Activated naive CD8-positive, alpha-beta T cell treated with anti-CD3 and anti-CD28 coated beads, Interleukin-2, amount 50 U/mL, for 24 hours (primary cell): ENCODE measurements at places on chromosomes 4 and X.

DNA sequence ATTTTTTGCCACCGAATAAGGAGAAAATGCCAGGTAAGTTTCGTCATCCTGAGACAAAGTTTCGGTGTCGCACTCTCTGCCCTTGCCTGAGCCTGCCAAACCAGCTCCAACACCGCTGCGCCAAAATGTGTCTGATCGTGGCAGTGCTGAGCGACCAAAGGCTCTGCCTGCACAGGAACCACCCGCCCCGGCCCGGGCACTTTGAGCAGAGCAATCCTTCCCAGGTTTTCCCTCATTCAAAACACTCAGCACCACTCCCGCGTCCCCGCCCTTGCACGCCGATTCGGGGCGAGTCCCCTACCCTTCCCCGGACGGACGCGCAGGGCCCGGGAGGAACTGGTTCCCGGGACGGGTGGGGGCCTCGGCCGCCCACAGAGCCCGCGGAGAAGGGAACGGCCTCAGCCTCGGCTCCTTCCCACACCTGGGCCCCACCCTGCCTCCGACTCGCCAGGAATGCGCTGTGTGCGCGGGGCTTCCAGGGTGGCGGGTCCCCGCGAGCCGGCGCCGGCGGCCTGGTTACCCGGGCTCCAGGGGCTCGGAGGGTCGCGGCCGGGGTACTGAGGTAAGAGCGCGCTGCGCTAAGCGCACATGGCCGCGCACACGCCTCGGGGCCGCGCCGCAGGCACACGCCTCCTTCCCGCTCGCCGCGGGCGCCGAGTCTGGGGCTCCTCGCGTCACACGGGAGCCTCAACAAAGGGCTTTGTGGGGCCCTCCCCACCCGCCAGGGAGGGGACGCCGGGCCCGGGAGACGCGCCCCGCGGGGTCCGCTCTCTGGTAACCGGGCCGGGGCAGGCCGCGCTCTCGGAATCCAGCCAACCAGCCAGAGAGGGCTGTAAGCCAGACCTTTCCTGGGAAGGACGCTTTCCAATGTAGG lies at the start of gene C4orf36:
C4orf36 (minus strand) TSS at position 661 of the 874 bp plus-strand sequence. CDS start 902 bp downstream, outside the sequence.
- DNase-seq: peak; percentile 39

DNA sequence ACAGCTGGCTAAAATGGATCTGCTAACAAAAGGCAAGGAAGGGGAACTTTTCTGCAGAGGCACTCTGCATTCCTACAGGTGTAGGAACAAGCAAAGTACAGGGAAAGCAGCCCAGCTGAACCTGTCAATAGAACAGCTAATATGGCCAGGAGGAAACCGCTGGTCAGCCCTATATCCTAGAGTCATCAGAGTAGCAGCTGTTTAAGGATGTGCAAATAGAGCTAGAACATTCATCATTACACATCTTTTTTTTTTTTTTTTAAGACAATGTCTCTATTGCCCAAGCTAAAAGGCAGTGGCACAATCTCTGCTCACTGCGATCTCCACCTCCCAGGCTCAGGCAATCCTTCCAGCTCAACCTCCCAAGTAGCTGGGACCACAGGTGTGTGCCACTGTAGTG lies 163.0 kb downstream of the BTC start:
- no peak for DNase-seq

- no peak for DNase-seq
These were observed 372.3 kb downstream of the TMA16 start for GRCh38 chr4:163866728-163867315.

- DNase-seq: no peak
These were observed 55.1 kb downstream of the GPR82 start for GRCh38 chrX:41779030-41779564.

DNA sequence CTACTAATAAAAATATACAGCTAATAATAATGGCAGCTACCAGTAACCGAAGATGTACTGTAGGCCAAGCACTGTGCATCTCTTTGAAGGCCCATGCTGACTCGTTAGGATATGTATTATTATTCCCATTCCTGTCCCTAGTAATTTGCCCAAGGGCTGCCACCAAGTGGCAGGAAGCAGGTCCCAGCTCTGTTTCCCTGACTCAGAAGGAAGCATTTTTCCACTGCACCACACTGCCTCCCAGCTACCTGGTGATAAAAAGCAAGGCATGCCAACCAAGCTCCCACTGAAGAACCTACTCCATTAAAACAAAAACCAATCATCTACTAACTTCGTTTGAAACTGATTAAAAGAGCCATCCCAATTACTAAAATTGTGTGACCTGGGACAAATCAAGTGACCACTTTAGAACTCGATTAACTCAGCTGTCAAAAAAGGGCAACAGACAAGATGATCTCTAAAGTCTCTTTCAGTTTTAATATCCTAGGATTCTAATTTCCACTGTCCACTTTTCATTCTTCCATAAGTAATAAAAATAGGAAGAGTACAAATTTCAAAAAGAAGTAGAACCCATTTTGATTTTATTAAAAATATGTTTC lies 24.3 kb upstream of the PGM2 start:
- no peak for DNase-seq

DNA sequence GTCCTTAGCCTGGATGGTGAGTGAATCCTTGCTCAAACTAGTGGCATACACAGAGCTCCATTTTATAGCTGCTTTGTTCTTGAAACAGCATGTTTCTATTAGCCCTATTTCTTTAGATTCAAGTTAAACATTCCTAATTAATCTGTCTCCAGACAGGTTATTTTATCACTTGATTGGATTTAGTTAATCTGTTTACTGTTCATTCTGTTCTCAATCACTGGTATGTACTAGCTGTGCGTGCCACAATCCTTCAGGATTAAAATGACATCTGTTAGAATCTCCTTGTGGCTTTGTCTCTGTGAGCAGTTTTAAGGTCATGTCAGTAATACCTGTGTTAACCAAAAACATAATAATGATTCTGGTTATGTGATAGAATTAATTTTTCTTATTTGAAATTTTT lies 36.5 kb downstream of the PTPN13 start:
- DNase-seq: no peak

DNA sequence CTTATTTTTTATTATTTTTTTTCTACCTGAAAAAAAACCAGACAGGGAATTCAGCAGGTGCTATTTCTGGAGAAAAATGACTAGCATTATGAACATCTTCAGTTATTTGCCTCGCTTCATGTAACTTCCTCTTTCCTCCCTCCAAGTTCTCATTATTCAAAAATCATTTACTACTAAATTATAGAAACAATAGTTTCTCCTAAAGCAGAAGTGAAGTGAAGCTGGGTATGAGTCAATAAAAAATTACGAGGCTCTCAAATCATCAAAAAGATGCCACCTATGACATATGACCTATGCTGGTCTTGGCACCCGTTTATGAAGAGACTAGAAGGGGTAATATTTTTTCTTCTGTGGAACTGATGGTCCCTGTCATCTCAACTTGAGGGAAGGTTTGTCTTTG lies 145.0 kb upstream of the AADAT start:
- no peak for DNase-seq

GRCh38 chrX:22481436-22481835 lies 208.7 kb downstream of the CBLL2 start:
- DNase-seq: no peak

- DNase-seq: no peak
These were observed 38.5 kb upstream of the PDLIM5 start for GRCh38 chr4:94413085-94413840.

- DNase-seq: no peak
These were observed 47.5 kb downstream of the RAPGEF2 start for GRCh38 chr4:159150396-159150795.
